ENCODE measurements at places on chromosomes 5 and 9.

DNA sequence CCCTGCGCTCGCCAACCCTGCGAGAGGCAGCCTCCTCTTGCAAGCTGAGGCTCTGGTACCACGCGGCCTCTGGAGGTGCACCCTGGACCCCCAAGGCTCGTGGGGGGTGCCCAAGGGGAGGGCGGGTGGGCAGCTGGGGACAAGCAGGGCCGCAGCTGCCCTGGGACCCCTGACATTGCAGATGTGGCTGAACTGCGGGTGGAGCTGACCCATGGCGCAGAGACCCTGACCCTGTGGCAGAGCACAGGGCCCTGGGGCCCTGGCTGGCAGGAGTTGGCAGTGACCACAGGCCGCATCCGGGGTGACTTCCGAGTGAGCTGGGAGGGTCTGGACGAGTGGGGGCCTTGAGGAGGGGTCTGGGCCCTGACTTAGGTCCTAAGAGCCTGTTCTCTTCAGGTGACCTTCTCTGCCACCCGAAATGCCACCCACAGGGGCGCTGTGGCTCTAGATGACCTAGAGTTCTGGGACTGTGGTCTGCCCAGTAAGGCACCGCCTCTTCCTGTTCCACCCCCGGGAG lies 1.5 kb downstream of the MAMDC4 start:
- no peak for DNase-seq

- no peak for DNase-seq
Observed at GRCh38 chr9:75131700-75132099, 43.4 kb downstream of the OSTF1 start.

DNA sequence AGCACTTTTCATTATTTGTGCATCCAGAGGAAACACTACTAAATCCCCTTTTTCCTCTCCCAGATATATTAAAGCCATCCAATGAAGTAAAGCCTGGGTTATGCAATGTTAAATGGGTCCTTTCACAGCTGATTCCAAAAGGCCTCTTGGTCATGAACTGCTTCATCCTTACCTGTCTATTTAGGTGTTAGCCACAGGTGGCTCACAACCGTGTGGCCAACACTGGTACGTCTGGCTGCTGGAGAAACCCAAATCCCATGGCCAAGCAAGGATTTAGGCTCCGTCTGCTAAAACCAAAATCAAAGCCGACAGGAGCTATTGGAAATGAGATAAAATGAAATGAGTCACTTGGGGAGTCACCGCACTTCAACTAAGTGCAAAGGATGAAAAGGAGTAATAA lies 193.9 kb downstream of the ADCY2 start:
- no peak for DNase-seq

DNA sequence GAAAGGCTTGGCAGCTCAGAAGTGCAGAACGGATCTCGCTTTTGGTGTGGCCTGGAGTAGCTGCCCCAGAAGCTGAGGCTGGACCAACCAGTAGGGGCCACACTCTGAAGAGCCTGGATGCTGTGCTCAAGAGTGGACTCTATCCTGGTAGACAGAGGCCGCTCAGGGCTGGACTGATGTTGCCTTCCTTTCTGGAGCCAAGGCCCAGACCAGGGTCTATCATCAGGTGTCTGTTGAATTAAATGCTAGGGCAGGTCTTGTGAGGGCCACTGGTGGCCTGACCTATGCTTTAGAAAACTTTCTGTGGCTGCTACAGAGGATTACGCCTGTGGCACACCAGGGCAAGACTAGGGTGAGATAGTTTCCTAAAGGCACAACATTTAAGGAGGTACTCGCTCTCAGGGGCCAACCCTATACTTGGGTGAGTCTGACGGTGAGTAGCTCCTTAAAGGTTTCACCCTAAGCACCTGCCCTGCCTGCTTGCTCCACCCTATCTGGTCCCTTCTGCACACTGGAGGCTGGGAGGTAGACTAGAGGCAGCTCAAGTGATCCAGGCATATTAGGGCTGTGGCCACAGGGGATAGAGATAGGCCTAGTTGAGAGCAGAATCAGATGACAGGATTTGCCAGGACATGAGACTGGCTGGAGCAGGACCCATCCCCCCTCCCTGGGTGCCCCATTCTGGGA lies 9.8 kb upstream of the IRF1 start:
- no peak for DNase-seq

- DNase-seq: no peak
Observed at GRCh38 chr5:1175015-1175414, 26.4 kb upstream of the SLC6A19 start.

GRCh38 chr5:42235241-42235640 lies 188.0 kb upstream of the GHR start:
- no peak for DNase-seq

- DNase-seq: peak; percentile 5
Observed at GRCh38 chr5:142472306-142472951, 147.6 kb upstream of the SPRY4 start.

- DNase-seq: no peak
Observed at GRCh38 chr5:134892282-134892681, 12.6 kb upstream of the PCBD2 start.

DNA sequence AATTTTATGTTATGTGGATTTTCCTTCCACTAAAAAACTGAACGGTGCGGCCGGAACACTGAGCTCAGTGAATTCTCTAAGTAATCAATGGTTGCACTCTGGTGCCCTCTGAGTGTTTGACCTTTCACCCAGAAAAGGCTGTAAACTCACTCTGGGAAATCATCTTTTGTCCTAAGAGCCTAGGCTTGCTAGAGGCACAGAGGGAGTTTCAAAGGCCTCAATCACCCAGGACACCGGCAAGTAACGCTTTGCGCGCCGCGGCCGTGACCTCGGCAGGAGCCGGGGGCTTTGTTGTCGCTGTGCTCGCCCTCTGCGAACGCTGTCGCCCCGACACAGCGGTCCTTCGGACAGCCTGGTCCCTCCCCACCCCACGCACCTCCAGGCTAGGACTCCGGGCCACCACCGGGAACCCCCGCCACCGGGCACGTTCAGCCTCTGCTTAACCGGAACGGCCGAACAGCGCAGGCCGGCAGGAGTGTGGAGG lies 703 bp downstream of the ISCA1 start:
- DNase-seq: peak; percentile 48

GRCh38 chr9:69526699-69527098 lies 145.5 kb downstream of the APBA1 start:
- no peak for DNase-seq

DNA sequence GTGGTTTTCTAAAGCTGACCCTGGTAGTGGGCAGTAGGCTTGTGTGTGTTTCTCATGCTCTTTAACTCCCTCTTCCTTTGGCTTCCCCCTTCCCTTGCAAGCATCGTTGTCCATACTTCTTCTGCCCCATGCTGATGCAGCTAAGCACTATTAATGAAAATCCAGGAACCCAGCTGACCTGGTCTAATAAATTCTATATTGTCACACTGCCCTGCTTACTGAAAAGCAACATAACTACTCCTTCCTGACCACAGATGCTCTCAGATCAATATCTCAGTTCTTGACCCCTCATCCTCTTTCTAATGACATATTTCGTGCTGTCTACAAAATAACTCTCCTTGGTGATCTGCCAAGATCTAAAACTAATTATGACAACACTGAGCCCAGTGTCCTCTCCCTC lies 405.5 kb downstream of the EFNA5 start:
- no peak for DNase-seq

GRCh38 chr5:52582313-52582712 lies 205.4 kb upstream of the ITGA1 start:
- DNase-seq: no peak

GRCh38 chr9:135321580-135321979 lies 158.0 kb upstream of the PPP1R26 start:
- DNase-seq: no peak

DNA sequence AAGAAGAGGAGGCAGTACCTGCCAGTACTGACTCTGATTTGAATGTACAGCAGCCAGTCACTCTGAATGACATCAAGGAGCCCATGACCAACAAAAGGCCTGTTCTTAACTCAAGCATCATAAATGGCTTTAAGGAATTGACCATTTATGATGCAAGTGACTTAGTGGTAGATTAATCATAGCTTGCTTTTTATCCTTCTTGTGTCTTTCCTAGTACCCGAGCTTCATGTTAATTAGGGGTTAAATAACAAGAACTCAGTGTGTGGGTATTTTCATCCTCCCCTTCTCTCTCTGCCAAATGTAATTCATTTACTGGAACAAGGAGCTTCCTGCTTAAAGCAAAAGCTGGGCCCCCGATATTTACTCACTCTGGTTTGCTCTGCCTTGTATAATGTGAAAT lies 146.5 kb downstream of the UNC13B start:
- DNase-seq: no peak

DNA sequence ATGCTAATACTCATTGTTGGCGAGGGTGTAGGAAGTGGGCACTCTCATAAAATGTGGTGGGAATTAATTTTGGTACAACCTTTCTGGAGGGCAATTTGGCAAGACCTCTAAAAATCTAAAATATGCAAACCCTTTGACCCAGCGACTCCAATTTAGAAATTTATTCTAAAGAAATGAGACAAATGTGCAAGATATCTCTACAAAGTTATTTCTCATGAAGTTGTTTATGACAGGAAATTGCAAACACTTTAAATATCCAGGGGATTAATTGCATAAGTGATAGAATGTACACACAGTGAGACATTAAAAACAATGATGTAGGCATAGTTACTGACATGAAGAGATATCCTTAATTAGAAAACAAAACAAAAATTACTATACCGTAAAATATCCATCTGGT lies 246.3 kb upstream of the MAP3K1 start:
- DNase-seq: no peak

GRCh38 chr5:43099640-43100039 lies 21.1 kb upstream of the ZNF131 start:
- no peak for DNase-seq

DNA sequence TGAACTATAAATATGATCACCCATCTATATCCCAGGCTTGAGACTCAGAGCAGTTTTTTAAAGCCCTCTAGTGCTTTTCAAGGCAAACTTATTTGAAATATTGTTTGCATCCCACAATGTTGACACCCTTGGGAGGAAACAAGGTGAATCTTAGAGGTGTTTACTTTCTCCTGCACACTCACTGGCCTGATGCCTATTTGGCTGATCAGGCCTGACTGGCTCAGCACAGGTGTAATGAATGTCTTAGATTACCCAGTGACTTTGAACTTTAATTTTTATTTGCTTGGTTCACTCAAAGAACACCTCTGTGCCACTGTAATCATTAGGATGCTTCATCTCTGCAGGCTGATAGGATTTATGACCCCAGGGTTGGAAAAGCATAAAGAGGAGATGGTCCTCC lies 158.3 kb downstream of the KCTD16 start:
- DNase-seq: no peak

GRCh38 chr9:7027996-7028395 lies 270.2 kb downstream of the KDM4C start:
- no peak for DNase-seq

- DNase-seq: no peak
Observed at GRCh38 chr5:130324953-130325671, 420.8 kb downstream of the CHSY3 start.

- DNase-seq: no peak
Observed at GRCh38 chr5:26003966-26004365, 1034.4 kb downstream of the CDH9 start.

All from stimulated activated CD8-positive, alpha-beta memory T cell treated with anti-CD3 and anti-CD28 coated beads, Interleukin-15, amount 100 ng/mL, for 4 hours (primary cell).